ENCODE measurements at places on chromosomes 12 and 14.

DNA sequence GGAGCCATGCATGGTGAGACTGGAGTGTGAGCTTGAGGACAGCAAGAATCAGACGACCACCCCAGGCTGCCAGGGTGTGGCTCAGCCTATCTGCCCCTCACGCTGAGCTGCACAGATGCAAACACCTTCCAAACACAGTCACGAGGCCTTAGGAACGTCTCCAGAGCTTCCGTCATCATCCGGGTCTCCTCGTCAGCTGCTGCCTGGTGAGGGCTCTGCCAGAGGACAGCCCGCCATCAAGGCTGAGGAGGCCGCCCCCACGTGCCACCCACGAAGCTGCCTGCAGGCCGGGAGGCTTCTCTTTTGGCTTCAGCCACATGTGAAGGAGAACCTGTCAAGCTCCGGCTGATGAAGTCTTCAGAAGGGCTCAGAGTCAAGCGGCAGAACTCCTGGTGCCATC is 13.4 kb downstream of the DDX51 start:
- no peak for DNase-seq

DNA sequence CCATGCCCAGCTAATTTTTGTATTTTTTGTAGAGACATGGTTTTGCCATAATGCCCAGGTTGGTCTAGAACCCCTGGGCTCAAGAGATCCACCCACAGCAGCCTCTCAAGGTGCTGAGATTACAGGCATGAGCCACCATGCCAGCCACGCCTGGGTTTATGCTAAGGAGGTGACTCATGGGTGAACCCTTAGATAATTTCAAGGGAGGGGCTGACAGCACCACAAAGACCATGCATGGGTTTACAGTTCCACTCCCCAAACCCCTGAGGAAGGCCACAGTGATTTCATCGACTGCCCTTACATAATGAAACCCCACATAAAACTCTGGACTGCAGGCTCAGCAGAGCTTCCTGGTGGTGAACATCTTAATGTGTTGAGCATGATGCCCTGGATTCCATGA is 33.7 kb downstream of the TMEM132D start:
- DNase-seq, result no peak

DNA sequence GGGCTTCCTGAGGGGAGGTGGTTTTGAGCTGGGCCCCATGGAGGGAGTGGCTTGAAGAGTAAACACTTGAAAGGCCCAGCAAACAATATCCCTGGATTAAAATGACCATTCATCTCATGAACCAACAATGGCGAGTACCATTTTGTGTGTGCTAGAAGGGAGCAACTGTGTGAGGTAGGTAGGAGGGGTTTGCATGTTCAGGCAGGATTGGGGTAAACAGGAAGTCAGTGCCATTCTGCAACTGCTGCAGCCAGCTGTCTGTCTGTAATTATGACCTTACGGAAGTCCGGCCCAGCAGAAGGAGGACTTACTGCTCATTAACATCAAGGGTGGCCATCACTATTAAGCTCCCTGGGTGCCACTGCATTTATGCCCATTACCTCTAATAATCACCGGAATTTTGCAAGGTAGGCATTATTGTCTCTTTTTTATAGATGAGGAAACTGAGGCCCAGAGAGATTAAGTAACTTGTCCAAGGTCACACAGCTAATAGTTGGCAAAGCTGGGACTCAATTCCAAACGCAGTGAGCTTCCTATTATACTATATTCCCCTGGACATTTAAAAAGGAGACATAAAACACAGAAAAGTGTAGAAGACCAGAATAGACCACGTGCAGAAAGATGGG is 16.6 kb upstream of the IFI27L2 start:
- no peak for DNase-seq

DNA sequence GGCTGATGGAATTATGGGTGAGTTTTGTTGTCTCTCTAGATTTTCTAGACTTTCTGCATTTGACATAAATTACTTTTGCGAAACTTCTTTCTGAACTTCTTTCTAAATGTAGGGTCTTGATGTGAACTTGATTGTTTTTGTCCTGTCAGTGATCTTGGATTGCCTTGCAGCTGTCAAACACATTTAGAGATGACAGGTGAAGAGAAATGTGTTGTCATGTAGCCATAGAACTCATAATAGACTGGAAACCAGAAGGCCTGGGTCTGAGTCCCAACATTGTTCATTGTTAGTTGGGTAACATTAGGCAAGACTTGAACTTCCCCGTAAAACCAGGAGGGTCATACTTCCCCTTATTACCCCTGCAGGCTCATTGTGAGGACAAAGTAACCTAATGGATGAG is 109.0 kb downstream of the LRIG3 start:
- no peak for DNase-seq

DNA sequence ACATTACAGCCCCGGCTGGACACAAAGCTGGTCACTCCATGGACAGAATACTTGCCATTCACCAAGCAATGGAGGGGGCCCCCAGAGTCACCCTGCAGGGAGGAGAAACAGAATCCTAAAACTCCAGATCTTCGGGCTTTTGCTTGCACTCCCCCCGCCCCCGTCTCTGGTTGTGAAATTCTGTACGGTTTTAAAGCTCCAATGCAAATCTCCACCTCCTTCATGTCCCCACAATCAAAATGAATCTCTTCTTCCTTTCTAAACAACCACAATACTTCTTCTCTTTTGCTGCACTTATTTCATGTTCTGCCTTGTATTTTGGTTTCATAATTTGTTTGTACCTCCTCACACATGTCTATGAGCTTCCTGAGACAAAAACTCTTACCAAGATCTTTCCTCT is 5.8 kb upstream of the BIN2 start:
- DNase-seq, result no peak

- DNase-seq, result no peak
Measured at GRCh38 chr14:104643306-104643705, 38.7 kb upstream of the TMEM179 start.

GRCh38 chr14:74670726-74671411 is 42.0 kb downstream of the AREL1 start:
- DNase-seq, result no peak

GRCh38 chr14:68662392-68662791 is 130.5 kb downstream of the ZFP36L1 start:
- peak; percentile 48 for DNase-seq

DNA sequence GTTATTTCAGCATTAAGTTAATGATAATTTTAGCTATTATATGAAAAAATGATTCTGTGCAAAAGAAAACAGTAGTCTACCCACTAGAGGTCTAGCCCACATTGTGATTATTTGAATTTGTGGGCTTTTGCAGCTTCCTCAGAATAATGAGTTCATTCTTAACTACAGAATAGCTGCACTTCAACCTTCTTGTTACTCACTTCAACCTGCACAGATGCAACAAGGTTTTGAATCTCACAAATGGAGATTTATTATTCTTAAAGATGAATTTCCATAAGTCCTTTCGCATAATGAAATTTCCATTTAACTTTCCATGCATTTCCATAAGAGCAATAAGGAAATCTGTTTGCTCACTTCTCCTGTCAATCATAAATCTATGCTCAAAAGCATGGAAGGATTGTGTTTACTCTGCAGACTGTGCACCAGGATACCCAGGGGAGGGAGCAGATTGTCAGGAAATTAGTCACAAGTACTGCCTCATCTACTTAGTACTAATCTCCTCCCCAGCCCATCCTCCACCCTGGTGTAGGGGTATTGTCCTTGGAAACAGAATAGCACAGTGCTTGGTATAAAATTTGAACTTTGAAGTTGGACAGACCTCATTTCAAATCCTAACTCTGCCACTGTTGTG is 24.1 kb downstream of the PTGER2 start:
- no peak for DNase-seq

- DNase-seq, result no peak
Measured at GRCh38 chr12:68470664-68471328, 138.6 kb upstream of the MDM1 start.

DNA sequence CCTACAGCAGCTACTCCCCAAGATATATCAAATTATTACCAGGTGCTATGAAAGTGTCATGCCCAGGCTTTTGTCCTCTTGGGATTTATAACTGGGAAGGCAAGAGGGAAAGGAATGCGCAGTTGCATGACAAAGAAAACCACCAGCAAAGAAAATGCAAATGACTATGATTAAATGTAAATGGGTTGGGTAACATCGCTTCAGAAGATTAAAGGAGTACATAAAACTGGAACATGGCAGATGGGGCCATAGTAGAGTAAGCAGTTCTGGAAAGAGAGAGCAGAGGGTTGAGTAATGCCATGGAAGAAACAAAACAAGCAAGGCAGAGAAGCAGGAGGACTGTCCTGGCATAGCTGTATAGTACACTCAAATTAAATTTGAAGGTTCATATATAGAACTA is 493.1 kb downstream of the NOVA1 start:
- no peak for DNase-seq

DNA sequence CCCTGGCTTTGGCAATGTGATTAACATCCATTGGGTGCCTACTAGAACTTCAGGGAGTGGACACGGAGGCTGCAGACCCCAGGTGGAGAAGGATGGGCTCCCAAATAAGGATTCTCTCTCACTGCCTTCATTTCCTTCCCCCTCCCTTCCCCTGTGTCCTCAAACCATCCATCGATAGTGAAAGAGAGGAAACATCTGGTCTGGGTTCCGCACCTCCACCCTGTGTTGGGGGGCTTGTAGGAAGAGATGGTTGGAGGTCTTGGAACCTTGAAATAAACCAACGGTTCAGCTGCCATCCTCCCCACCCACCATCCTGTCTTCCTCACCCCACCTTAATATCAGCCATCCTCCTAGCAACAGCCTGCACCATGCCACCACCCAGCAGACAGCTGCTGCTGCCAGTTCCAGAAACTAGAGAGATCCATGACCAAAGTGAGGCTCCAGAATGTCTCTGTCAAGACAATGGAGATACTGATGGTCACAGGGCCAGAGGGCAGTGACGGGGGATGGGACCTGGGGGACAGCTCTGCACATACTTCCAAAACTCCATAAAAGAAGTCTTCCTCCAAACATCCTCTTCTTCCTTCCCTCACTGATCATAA is 153.1 kb upstream of the CCND2 start:
- DNase-seq, result no peak

- no peak for DNase-seq
Measured at GRCh38 chr12:101596172-101596571, 1.4 kb downstream of the MYBPC1 start.

GRCh38 chr14:103801459-103801858 is 45.9 kb downstream of the PPP1R13B start:
- peak; percentile 76 for DNase-seq

- DNase-seq, result no peak
Measured at GRCh38 chr14:42929806-42930480, 1323.3 kb downstream of the LRFN5 start.

GRCh38 chr14:73741876-73742519 is 27.8 kb upstream of the PNMA1 start:
- DNase-seq, result no peak

- peak; percentile 83 for DNase-seq
Measured at GRCh38 chr14:49972823-49973222, 79.9 kb downstream of the ARF6 start.

- peak; percentile 53 for DNase-seq
Measured at GRCh38 chr12:19398376-19399363, 40.6 kb upstream of the AEBP2 start.

GRCh38 chr14:85039353-85039626 is 490.7 kb upstream of the FLRT2 start:
- no peak for DNase-seq

- no peak for DNase-seq
Measured at GRCh38 chr12:86551146-86551571, 295.0 kb upstream of the MGAT4C start.

- DNase-seq, result peak; percentile 96
Measured at GRCh38 chr12:107415834-107416233, 269.8 kb upstream of the PWP1 start.

DNA sequence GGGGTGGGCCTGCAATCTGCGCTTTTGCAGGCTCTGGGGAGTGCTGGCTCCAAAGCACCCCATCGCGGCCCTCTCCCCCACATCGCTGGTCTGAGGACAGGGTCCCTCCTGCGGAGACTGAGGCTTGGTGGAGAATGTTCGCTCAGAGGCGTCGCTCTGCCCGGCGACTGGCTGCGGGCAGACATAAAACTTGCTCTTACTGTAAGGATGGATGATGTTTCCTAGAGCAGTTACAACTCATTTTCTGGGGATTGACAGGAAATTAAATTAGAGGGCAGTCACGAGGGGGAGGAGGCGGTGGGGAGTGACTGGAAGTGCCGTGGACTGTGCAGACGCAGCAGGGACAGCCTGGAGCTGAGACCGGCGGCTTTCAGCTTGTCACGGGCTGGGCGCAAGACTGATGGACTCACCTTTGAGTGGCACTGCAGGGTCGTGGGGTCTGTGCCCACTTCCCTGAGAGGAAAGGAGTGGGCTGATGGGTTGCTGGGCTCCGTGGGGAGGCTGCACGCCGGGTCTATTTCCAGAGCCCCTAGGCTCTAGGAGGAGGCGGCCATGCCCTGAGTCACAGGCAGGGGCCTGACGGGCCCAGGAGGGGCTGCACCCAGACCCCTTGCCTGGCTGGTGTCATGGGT is 32.8 kb downstream of the NOC4L start:
- DNase-seq, result no peak

DNA sequence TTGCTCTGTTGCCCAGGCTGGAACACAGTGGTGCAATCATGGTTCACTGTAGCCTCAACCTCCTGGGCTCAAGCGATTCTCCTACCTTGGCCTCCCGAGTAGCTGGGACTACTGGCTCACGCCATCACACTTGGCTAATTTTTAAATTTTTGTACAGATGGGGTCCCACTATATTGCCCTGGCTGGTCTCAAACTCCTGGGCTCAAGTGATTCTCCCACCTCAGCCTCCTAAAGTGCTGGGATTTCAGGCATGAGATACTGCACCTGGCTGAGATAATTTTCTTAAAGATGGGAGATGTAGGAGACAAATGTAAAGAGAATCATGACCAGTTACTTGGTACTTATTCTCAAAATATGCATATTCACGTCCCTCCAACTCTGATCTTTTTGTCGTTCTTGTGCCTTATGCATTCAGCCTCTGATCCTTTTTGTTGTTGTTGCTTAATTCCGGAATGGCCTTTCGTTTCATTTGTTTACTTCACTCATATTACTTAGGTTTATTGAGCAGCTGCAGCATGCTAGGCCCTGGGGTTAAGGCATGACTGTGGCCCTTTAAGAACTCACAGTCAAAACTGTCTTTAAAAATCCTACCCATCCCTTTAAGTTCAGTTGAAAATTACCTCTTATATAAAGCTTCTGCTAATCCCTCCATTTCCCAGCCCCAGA is 8.9 kb downstream of the RBMS2 start:
- no peak for DNase-seq

- peak; percentile 80 for DNase-seq
Measured at GRCh38 chr12:56836800-56837663, 73.9 kb downstream of the HSD17B6 start.

- no peak for DNase-seq
Measured at GRCh38 chr12:29610473-29611170, 113.1 kb upstream of the OVCH1 start.

GRCh38 chr14:24481622-24482324 is 26.3 kb downstream of the CMA1 start:
- peak; percentile 11 for DNase-seq

DNA sequence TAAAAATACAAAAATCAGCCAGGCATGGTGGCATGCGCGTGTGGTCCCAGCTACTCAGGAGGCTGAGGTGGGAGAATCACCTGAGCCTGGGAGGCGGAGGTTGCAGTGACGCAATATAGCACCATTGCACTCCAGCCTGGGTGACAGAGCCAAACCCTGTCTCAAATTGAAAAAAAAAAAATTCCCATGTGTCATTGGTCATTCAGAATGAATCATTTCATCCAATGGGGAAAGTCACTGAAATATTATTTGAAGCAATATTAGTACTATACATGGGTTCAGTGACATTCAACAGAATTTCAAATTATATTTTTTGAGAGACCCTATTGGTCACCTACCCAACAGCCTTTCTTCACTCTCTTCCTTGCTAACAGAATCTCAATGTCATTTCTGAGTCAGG is 276.1 kb downstream of the ITPR2 start:
- no peak for DNase-seq

GRCh38 chr12:121989276-121990113 is 32.2 kb upstream of the BCL7A start:
- DNase-seq, result no peak

GRCh38 chr14:68195126-68195525 is 375.5 kb downstream of the RAD51B start:
- no peak for DNase-seq

All from AG10803 (cell line).